ENCODE measurements at places on chromosomes 11 and 22.

DNA sequence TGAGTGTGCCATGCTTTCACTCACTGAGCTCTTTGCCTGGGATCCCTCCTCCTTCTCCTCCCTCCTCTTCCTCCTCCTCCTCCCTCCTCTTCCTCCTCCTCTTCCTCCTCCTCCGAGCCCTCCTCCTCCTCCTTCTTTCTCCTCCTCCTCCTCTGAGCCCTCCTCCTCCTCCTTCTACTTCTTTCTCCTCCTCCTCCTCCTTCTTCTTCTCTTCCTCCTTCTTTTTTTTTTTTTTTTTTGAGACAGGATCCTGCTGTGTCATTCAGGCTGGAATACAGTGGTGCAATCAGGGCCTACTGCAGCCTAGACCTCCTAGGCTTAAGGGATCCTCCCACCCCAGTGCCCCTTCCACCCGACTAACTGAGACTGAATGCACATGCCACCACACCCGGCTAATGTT lies 62.3 kb downstream of the DEUP1 start:
- no peak for DNase-seq

DNA sequence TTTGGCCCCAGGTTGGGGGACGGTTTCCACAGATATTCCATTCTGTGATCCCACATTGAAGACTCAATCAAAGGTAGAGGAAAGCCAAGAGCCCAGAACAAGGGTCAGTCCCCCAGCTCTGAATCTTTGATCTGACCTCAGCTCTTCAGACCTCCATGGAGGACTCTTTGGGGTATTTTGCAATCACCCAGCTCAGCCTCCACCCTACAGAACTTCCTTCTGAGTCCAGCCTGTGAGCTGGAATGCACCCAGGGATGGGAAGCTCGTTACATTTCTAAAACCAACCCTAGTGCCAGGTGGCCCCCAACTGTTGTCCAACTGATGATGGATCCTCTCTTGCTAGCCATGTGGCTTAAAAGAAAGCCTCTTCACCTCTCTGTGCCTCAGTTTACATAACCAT lies 335.3 kb downstream of the MN1 start:
- DNase-seq, result no peak

DNA sequence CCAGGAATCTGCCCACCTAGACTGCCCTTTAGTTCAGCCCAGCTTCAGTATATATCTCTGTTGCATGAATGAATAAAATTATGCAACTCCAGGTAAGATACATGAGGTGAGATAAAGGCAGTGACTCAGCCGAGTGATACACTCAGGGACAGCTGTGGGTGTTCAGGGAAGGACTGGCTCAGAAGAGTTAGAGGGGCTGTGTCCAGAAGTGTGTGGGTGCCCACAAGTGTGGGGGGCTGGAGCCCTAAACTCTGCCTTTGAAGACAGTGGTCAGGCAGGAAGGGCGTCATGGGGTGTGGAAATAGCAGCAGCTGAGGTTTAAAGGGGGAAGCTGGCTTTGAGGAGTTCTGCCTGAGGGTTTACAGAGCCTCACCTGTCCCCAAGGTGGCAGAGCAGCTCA lies 8.3 kb downstream of the FTH1 start:
- no peak for DNase-seq

DNA sequence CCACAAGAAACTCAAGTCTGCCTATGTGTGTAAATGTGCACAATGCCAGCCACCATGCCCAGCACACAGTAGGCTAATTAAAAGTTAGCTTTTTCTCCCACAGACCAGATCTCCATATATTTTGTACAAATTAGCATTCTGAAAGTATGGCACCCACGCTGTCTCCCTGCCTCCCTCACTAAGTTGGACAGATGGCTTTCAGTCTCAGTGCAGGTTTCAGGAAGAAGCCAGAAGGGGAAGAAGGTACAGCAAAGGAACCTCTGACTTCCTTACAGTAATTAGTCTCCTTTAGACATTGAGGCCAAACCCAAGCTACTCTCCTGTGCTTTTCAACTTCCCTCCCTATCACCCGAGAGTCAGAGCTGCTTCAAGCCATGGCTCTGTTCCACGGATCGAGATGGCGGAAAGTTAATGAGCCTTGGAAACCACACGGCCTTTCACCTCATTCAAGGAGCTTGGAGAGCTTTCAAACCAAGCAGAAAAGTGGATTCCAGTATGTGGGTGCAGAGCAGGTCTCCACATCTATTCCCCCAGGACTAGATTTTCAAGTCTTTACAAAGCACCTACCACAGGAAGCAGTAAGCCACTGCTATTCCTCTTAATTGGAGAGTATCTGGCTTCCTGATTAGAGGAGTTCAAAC lies 221.1 kb upstream of the NARS2 start:
- no peak for DNase-seq

DNA sequence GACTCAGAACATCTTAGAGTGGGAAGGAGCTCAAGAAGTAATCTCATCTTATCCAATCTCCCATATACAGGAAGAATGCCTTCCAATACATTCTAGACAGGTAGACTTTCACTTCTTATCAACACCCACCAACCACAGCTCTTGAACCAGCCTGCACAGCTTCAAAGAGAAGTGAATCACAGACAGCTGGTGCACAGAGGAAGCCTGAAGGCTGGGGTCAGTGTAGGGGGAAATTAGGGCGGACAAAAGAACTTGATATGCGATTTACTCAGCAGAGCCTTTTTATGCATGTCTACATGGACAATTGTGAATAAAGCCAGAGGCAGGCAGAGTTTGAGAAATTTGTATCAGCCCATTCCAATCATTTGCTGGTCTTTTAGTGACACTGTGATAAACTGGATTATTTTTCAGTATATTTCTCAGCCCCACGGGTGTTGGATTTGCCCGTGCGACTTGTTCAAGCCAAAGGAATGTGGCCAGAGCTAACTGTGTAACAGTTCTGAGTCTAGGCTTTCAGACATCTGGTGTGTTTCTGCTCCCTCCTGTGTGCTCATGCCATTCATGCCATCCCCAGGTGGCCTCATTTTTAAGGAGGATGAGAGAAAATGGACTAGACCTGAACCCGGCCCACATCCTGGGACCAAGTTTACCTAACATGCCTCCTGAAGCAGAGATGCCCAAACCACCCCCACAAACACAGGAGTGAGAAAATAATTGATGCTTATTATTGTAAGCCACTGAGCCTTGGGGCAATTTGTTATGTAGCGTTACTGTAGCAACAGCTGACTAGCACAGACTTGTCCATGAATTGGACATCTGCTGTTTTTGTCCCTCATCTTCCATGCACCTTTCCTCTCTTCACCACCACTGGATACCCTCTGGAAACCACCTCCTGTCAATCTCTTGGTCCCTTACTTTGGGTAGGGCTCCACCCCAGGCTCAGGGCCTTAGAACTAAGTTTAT lies 137.5 kb upstream of the HSD17B12 start:
- no peak for DNase-seq

- DNase-seq, result peak; percentile 6
Observed at GRCh38 chr11:117876341-117877119, at the start of gene FXYD6. Gene FXYD6 (minus strand): TSS chr11:117876658. CDS start chr11:117842776, 33,882 bp downstream.

DNA sequence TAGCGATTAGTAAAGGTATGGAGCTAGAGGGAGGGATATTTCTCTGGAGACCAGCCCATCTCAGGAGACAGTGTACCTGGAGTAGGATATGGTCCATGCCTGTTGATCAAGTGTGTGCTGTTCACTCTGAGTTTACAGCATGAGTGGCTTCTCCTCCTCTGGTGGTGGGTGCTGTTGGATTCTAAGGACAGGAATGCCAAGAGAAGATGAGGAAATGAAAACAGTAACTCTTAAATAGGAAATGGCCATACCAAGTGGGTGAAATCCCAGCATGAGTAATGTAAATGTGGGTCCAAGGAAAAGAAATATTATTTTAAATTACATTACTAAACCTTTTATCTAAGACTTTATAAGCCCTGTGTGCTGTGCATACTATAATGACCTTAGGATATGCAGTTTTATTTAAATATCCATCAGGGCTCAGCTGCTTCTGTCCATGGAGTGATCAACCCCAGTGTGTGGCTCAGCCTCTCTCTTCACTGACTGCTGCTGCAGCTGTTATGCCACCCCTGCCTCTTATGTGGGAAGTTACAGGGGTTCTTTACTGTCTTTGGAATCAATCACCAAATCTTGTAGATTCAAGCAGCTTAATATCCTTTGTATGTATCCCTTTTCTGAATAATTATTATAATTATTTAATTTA lies 54.3 kb downstream of the FAT3 start:
- DNase-seq, result no peak

- DNase-seq, result peak; percentile 65
Observed at GRCh38 chr22:36439481-36440271, 41.8 kb downstream of the TXN2 start.

- DNase-seq, result no peak
Observed at GRCh38 chr11:109604481-109605400, 182.8 kb downstream of the C11orf87 start.

DNA sequence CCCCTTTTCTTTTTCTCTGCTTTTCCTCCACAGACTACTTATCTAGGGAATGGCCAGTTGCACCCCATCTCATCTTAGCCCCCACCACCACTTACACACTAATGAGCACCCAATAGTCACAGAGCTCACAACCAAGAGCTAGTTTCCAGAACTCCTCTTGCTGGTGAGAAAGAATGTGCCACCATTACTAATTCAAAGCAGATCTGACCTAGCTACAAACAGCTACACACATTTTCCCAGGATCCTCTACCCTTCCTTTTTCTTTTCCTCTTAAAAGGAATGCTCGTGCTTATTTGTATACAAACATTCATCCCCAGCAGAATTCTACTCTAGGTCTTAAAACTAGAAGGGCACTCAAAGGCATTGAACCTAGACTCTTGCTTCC lies 136.8 kb downstream of the CD44 start:
- no peak for DNase-seq

DNA sequence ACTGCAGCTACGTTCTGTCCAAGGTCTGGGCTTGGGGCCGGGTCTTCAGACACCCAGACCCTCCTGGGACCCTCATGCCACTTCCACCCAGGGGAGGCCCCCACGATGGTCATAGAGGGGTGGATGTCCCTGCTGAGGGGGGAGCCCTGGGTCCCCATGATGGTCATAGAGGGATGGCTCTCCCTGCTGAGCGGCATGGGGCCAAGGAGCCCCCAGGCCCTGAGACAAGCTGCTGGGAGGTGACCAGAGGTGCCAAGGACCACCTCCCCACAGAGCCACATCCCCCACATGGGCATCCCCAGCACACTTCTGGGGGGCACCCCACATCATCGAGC lies 7.2 kb downstream of the MUC5B start:
- DNase-seq, result no peak

DNA sequence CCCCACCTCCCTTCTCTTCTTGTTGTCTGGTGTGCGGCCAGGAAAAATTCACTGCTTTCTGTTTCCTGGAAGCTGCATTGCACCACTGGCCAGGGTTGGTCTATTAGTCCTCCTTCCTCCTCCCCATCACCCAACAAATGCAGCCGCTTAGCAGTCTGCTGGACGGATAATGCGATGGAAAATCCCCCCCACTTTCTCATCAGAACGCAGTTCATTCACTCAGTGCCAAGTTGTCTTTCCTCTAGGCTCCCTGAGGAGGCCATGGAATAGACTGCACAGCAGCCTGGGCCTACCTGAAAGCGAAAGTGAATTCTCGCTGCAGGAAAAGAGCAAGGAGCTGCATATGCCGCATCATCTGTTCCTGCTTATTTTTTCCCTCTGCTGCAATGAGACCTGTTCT lies 513.6 kb downstream of the METTL15 start:
- DNase-seq, result no peak

DNA sequence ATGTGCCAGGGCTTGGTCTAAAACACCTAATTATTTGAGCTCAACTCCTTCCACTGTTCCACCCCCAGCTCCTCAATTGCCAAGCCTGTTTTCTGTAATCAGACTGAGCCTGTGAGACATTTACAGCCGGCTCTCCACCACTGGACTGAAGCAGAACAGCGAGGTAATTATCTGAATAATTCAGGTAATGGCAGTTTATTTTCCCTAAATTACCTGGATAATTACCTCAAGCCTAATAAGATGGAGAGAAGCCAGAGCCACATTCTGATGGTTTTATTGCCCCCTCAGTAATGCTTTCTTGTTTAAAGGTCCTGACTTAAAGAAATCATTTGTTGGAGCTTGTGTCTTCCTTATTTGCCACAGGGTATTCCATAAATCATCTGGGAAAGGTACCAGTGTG lies 64.2 kb downstream of the FZD4 start:
- DNase-seq, result no peak

GRCh38 chr11:35907648-35908431 lies 36.0 kb upstream of the LDLRAD3 start:
- peak; percentile 67 for DNase-seq

- DNase-seq, result no peak
Observed at GRCh38 chr11:105000797-105001196, 22.2 kb downstream of the CASP5 start.

- DNase-seq, result no peak
Observed at GRCh38 chr11:94782446-94782845, 14.3 kb downstream of the AMOTL1 start.

DNA sequence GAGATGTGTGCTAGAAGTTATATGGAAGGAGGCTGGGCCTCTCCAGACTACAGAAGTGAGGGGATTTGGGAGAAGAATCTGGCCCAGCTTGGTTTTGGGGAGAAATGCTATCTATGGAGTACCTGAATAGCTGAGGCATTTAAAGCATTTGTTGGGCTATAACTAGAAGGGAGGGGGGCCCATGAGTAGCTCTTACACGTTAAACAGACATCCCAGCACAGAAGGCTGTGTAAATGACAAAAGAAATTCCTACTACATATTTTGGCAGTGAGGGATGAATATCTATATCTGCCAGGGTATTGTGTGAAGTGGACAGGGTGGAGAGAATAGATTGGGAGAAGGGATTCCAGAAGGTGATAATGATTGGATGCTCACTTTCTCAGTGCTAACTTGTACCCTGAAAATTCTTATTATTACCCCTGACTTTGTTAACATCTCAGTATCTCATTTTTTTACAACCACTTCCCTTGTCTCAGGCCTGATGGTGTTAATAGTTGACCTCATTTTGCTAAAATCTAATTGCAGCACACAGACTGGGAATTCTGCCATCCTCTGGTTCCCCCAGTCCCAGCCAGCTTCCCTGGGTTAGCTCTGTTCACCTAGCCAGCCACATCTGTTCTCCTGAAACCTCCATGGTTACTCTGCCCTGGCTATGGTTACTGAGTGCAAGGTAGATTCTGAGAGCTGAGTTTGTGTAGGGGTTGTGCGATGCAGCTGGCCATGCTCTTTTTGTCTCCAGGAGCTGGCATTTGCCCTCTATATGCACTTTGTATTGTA lies 28.8 kb upstream of the RRM1 start:
- DNase-seq, result no peak

DNA sequence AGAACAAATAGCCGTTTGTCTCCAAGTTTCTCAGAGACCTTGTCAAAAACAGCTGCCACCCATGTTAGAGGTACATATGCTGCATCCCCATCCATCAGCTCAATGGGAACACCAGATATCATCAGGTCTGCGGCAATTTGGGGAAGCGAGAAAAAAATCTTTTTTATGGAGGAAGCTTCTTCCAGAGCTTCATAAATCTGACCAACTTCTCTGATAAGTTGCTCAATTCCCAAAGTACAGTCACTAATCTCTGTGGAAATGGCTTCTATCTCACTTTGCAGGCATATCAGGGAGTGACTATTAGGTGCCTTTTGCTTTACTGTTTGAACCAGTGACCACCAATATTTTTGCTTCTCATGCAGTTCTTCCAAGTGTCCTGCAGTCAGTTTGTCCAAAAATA lies 34.3 kb upstream of the MRPL17 start:
- no peak for DNase-seq

All from foreskin melanocyte (primary cell).